ENCODE measurements at places on chromosomes 4 and X.

DNA sequence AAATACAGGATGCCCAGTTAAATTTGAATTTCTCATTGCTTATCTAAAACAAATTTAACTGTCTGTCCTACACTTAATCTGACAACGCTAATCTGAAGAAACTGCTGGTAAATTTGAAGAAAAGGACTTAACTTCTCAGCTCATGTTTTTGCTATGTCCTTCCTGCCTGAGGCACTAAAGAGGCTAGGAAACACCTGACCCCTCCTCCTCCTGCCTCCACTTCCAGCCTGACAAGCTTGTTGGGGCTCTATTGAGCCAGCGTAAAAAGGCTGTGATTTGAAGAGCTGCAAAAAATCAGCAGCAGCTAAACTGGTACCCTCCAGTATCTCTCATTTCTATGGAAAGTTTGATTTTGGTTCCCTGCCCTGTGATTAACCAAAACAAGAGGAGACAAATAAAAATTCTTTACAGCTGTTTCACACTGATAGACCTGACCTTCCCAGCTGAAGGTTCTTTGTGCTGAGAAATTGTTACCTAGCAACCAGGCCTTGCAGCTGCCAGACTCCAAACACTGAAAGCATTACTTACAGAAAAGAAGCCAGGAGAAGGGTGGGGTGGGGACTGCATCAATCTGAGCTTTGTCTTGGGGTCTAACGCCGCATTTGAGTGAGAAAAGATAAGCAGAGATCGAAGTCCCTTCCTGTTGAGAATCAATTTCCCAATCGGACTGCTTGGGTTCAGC is 35.0 kb downstream of the DCX start:
- DNase-seq, result peak; percentile 23

- DNase-seq, result no peak
Observed at GRCh38 chr4:53863158-53863557, 201.2 kb downstream of the CHIC2 start.

GRCh38 chr4:107578321-107578720 is 141.7 kb downstream of the PAPSS1 start:
- no peak for DNase-seq

DNA sequence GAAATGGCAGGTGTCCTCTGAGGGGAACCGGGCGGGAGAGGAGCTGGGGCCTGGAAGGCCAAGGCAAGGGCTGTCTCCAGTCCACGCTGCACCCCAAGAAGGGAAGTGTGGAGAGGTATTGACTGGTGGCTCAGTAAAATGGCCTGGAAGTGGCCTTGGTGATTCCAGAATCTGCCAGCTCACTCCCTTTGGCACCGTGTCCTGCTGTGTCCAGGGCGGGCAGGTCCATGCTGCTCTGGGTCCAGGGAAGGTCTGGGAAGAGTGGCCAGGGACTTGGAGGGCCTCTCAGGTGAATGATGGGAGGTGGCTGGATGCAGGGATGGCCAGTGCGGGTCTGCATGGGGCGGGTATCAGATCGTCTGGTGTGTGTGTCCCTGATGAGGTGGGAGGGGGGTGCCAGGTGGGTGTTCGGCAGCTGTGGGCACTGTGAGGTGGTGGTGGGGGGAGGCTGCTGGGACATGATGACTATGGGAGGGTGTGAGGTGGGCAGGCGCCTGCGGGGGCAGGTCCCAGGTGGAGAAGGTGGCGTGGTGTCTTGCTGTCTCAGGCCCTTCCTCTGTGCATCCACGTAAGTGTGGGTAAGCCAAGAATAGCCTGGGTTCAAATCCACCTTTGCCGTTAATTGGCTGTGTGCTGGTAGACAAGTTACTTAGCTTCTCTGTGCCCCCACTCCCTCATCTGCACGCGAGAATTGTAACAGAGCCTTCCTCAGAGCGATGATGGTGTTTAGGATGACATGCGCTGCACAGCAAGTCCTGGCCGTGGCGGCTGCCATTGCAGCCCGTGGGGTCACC is 17.7 kb downstream of the RGS12 start:
- DNase-seq, result no peak

GRCh38 chrX:52425775-52426174 is 57.0 kb downstream of the XAGE2 start:
- no peak for DNase-seq

All from neural crest cell (in vitro differentiated cells).